NCI-H2081 (cell line): ENCODE measurements at places on chromosomes 2 and 18.

DNA sequence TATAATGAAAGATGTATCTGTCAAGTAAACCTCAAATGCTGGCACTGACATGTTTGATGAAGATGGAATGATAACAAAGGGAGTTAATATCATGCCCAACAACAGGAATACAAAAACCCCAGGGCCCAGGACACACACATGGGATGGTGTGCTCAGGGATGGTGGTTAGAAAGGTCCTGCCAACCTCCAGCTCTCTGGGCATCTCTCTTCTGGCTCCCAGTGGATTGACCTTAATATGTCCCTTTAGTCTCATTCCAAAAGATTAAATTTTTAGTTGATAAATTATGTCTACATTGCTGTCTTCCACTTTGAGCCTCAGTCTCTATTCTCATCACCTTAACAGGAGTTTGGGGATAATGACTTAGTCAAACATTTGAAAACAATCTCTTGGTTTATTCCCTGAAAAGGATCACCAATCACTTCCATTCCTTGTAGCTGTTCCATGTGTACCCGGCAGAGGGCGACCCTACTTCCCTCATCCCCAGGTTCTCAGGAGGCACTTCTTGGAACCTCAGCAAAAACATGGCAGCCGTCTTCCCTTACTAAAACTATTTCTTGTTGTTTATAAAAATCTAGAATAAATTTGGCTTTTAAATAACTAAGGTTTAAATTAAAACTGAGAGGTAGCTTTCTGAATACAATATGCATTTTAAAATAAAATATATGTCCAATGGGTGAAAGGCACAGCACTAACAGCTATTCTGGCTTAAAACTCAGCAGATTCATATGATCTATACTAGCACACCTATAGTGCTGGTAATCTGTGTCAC is 29.6 kb downstream of the MCEE start:
- no peak for DNase-seq

GRCh38 chr2:36530178-36530982 is 67.6 kb downstream of the FEZ2 start:
- DNase-seq = no peak

DNA sequence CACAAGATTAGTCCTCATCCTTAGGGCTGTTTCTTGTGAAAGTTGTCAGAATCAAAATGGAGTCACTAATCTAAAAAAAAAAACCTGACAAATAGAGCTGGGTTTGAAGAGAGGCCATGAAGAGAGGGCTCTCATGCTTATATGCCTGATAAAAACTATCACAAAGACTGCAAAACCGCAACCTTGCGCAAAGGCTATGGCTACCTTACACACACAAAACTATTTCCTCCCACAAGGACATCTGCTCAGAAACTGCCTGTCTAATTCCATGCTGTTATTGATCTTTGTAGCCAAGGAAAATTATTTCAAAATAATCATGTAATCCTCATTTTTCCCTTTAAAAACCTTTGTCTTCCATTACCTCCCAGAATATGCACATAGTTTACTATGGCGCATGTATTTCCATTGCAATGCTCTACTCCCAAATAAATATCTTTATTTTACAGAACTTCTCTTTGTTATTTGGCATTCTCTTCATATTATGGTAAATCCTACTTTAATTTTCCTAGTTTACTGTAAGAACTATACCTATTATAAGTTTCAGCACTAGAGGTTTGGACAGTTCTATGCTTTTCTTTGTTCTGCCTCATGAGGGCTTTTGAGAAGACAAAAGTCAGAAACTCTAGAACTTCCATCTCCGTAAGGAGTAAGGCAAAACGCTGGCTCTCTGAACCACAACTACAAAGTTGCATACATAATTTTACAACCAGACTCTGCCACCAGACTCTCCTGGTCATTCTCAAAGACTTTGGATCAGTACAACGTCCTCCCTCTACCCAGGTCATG is 9.6 kb upstream of the DPYSL5 start:
- no peak for DNase-seq

DNA sequence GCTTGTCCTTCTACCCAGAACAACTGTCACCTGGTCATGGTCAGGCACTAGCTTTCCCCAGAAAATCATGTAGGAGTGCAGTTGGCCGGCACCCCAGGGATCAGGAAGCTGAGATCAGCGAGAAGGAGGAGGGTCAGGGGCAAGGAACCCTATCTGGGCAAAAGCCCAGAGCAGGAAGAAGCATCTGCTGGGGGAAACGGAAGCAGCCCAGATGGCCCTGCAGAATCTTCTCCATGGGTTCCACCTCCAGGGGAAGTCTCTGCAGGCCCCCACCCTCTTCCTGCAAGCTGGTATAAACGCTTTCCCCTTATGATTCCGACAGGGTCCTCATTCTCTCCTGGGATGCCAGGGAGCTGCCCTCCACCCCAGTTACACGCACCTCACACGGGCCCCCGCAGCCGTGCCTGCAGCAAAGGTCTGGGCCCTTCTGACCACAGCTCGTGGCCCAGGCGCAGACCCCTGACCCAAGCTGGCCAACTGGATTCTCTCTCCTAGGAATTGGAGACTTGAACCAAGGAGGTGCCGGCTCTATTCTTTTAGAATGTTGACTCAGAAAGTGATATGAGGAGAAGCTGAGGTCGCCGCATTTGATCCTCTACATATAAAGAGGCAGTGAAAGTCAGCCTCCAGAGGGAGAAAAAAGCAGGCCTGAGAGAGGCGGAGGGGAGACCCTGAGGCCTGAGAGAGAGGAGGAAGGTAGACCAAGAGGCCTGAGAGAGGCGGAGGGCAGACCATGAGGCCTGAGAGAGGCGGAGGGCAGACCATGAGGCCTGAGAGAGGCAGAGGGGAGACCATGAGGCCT is 71.0 kb downstream of the STPG4 start:
- DNase-seq = no peak

GRCh38 chr2:241064008-241064801 is 37.9 kb downstream of the MTERF4 start:
- DNase-seq = no peak

DNA sequence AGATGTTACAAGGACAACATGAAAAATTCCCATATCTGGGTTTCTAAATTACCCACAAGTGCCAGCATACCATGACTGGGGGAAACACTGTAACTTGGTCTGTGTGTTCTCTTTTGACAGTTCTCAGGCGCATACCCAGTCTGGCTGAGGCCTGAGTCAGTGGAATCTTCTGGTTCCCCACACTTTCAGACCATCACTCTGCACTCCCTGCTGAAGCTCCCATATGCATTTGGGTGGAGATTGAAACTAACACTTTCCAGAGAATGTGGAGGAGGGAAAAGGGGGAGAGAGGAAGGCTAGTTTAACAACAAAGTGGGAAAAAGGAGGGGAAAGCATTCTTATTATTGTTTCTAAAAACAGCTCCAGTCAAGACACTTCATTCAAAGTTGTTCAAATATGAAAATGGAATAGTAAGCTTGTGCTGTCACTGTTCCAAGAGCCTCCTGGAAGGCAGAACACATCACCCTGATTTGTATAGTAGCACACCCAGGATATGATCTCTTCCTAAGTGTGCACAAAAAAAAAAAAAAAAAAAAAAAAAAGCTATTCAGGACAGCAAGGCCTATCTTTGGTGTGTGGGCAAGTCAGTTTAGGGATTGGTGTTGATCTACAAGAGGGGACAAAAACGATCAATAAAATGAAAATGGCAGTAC is 48.1 kb upstream of the CTIF start:
- DNase-seq = no peak

DNA sequence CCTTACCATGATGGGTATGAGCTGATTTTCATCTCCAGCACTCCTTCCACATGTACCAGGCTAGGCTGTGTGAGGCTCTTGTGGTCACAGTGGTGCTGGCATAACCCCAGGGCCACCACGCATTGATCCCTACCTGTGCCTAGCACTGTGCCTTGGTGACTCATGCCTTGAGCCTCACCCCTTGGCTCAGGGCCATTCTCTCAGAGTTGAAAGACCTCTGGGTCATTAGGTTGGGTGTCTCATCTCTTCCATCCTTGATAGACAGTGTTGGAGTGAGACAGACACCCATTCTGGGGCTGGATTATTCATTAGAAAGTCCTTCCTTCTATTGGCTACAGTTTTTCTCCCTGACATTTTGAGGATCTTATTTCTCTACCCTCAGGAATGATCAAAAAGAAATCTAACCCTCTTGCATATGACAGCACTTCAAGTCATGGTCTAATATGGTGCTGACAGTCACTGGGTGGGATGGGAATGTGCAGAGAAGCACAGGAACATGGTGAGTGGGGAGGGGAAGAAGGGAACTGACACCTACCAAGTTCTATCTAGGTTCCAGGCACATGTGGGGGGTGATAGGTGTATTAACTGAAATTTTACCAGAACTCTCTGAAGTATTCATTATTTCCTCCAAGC is 41.3 kb downstream of the DYSF start:
- no peak for DNase-seq
